ENCODE measurements at places on chromosomes 3 and 15.

DNA sequence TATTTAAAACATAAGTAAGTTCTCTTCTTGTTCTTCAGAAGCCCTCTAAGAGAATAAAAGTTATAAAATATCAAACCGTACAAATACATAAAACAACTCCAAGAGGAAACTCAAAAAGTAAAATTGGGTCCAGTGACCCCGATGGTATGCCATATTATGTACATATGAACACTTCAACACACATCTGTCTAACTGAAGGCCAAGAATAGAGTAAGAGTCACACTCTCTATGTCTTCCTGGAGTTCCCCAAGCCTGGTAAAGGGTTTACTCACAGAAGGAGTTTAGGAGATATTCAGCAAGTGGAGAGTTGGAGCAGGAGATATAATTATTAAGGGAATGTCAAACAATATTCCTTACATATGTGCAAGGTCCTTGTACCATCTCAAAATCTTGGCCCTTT, 101.3 kb upstream of the EIF1B start:
- no peak overlapping the region for H3K4me3 ChIP-seq
- no peak overlapping the region for H3K27ac ChIP-seq
- no peaks in the 10 kb centered on the region for H3K4me1 ChIP-seq
- no peaks in the 10 kb centered on the region for H3K36me3 ChIP-seq
- DNase-seq, result no peak

DNA sequence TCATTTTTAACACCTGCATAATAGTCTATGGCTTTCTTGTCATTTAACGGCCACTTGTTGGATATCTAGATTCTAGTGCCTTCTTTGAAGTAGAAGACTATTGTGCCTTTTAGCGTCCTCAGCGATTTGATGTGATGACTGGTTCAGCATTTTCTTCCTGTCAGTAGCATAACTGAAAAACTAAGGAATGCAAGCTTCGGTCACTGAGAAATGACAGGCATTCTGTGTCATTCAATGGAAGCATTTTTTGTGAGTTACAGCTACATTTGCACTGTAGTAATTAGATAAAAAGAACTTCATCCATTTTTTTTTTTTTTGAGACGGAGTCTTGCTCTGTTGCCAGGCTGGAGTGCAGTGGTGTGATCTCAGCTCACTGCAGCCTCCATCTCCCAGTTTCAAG, 10.3 kb downstream of the NEK11 start:
- peak overlapping the region; percentile 53 for H3K27ac ChIP-seq
- H3K27me3 ChIP-seq, result no peaks in the 10 kb centered on the region
- peaks cover 30% of the 10 kb centered on the region for H3K4me1 ChIP-seq

- H3K4me3 ChIP-seq, result no peak overlapping the region
- H3K27ac ChIP-seq, result no peak overlapping the region
- H3K4me1 ChIP-seq, result peaks cover 13% of the 10 kb centered on the region
- peaks cover 12% of the 10 kb centered on the region for H3K36me3 ChIP-seq
- DNase-seq, result no peak
Observed at GRCh38 chr15:39054128-39054732, 489.6 kb upstream of the RASGRP1 start.

DNA sequence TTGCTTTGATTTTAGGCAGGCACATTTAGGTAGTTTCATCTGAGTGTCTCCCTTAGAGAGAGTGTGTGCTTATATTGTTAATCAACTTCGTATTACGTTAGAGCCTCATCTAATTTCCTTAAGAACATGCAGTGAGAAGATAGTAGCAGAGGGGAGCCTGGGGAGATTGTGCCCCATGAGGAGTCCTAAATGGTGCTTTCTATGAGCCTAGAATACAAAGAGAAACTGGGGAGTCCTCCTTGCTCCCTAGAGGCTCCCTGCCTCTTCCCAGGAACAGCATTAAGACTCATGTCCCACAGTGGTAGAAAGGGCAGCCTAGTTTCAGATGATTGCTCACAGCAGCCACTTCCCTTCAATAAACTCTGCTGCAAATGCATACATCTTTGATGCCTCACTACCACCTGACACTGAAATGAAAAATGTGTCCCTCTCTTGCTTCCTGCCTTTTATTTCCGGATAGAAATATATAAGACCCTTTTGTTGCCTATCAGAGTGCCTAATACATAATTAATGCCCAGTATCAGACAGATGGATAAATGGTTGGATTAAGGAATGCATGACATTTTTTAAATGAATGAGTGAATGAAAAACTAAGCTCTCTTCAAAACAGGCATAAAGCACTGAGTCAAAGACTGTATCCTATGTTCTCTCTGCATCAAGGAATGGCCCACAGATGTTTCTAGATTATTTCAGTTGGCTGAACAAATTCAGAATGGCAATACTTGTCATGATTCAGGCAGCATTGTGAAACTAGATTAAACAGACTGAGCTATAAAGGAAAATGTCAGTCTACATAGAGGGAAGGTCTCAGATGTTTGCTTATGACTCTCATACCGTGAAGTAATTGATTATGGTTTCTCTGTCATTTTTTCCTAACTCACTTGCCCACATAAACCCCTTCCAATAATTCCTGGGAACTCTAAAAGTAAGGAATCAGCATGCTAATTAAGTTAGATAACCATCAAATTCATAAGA, 362.1 kb downstream of the LRRC3B start:
- H3K27ac ChIP-seq, result no peak overlapping the region
- no peaks in the 10 kb centered on the region for H3K36me3 ChIP-seq
- H3K4me3 ChIP-seq, result no peak overlapping the region
- no peak for DNase-seq

- H3K4me3 ChIP-seq, result peak overlapping the region; percentile 23
- no peaks in the 10 kb centered on the region for H3K27me3 ChIP-seq
- H3K4me1 ChIP-seq, result peaks cover 78% of the 10 kb centered on the region
- peak; percentile 96 for DNase-seq
- H3K27ac ChIP-seq, result peak overlapping the region; percentile 65
- peaks cover 5% of the 10 kb centered on the region for H3K36me3 ChIP-seq
Observed at GRCh38 chr3:31077021-31077601, 182.7 kb upstream of the GADL1 start.

GRCh38 chr15:72057548-72058091, 60.3 kb downstream of the MYO9A start:
- no peak overlapping the region for H3K27ac ChIP-seq
- H3K4me3 ChIP-seq, result no peak overlapping the region
- peaks cover 24% of the 10 kb centered on the region for H3K4me1 ChIP-seq
- no peak for DNase-seq
- H3K36me3 ChIP-seq, result peaks cover 12% of the 10 kb centered on the region
- peaks cover 2% of the 10 kb centered on the region for H3K27me3 ChIP-seq

- H3K27ac ChIP-seq, result no peak overlapping the region
- DNase-seq, result no peak
- no peaks in the 10 kb centered on the region for H3K36me3 ChIP-seq
- peaks cover 21% of the 10 kb centered on the region for H3K27me3 ChIP-seq
Observed at GRCh38 chr15:51051776-51052175, 42.9 kb downstream of the TNFAIP8L3 start.

GRCh38 chr3:74314696-74315095, 299.8 kb downstream of the CNTN3 start:
- peaks cover 19% of the 10 kb centered on the region for H3K4me1 ChIP-seq
- no peak overlapping the region for H3K4me3 ChIP-seq
- no peaks in the 10 kb centered on the region for H3K27me3 ChIP-seq
- H3K36me3 ChIP-seq, result peaks cover 15% of the 10 kb centered on the region
- H3K27ac ChIP-seq, result peak overlapping the region; percentile 23

DNA sequence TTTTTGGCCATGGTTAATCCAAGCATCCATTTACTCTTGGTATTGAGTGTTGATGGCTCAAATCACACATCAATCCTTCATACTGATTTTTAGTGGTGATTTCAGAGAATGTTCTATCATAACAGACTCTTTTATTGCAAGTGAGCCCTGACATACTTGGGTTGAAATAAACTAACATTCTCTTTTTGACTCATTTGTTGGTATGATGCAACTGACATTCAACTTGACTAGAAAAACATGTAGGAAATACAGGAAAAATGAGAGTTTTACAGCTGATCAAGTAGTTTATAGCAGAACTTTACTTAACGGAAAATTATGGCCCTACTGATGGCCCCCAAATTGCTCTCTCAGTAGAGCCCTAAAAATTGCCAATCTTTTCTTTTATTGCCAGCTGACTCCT, 173.9 kb upstream of the CD96 start:
- DNase-seq, result no peak
- peaks cover 36% of the 10 kb centered on the region for H3K4me1 ChIP-seq

DNA sequence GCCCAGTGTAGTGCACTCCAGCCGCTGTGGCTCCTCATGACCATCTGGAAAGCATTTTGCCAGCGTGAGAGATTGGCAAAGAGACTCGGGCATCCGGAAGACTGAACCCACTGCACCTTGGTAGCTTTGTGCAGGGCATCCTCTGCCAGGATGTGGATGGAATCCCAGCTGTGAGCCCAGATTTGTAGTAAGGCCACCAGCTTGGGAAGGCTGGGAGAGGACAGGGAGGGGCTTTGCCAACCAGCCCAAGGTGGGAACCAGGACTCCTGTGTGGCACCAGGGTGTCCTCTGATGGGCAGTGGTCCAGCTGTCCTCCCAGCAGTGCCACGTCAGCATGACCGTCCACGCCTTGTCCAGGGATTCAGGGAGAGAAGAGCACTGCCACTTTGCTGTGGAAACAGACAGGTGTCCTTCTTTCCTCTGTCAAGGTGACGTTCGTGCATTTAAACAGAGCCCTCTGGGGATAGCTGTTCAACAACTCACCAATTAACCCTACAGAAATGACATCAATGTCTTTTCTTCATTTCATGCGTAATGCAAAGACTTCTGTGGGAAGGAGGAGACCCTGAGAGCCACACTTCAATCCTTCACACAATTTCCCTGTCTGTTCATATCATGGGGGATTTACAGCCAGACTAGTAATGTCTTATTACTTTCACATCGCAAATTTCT, 19.1 kb downstream of the KLF15 start:
- no peak for DNase-seq
- H3K27me3 ChIP-seq, result peaks cover 21% of the 10 kb centered on the region
- no peaks in the 10 kb centered on the region for H3K36me3 ChIP-seq
- H3K4me1 ChIP-seq, result no peaks in the 10 kb centered on the region
- H3K27ac ChIP-seq, result no peak overlapping the region

- H3K27me3 ChIP-seq, result peaks cover 3% of the 10 kb centered on the region
- peaks cover 27% of the 10 kb centered on the region for H3K4me1 ChIP-seq
- H3K27ac ChIP-seq, result peak overlapping the region; percentile 48
- no peak for DNase-seq
Observed at GRCh38 chr15:25763331-25763751, 99.8 kb downstream of the ATP10A start.

DNA sequence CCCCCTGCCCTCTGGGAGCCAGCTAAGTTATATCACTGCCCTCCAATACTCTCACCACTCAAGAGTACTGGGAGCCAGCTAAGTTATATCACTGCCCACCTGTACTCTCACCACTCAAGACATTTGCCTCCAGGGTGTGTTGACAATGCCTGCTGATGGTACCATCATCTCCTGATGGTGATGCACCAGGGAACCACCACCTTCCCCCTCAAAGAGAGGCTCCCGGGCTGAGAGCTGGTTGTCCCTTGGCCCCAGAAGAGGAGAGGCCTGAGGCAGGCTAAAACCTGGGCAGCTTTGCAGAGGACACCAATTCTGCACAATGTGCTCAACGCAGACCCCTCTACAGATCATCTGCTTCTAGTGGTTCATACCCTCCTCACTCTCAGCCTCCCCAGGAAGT, 7.5 kb upstream of the HAPLN3 start:
- peaks cover 45% of the 10 kb centered on the region for H3K36me3 ChIP-seq
- H3K4me3 ChIP-seq, result no peak overlapping the region
- H3K27ac ChIP-seq, result no peak overlapping the region

DNA sequence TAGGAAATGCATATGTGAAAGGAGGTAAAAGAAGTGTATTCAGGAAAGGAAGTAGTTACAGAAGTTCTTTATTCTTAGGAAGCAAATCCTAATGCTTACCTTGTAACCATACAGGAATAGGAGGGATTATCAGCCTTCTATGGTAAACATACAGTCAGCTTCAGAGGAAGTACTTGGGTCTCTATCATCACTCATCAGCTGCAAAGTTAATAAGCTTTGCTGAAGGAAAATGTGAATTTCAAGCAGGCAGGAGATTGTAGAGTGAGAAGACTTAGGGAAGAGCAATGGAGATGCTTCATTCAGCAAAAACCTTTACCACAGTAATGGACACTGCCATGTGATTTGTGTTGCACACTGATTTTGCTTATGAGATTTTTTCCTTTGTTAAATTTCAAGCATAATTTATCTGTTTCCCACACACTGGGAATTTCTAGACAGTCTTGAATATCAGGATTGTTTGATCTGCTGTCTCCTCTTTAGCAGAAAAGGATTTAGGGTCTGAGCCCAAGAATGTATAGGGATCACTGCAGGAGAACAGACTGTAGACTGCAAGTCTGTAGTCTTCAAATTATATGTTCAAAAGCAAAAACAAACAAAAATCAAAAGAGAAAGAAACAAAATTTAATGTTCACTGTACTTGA, 150.8 kb downstream of the ZNF609 start:
- no peaks in the 10 kb centered on the region for H3K27me3 ChIP-seq
- peaks cover 8% of the 10 kb centered on the region for H3K4me1 ChIP-seq
- H3K4me3 ChIP-seq, result no peak overlapping the region
- DNase-seq, result no peak
- no peaks in the 10 kb centered on the region for H3K36me3 ChIP-seq
- peak overlapping the region; percentile 17 for H3K27ac ChIP-seq

DNA sequence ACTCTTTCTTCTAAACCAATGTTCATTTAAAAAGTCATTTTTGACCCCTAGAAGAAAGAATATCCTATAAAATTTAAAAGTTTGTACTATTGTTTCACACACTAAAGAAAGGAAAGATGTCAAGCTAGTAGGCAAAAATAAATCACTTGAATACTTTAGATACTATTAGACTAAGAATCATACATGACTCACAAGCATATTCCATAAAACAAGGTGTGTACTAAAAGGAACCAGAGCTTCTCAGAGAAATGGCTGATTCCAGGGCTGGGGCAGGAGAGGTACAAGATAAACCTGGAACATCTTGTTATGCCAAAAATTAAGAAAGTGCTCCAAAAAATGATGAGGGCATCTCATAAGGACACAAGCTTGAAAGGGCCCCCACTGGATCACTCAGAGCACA, 8.7 kb downstream of the DLG1 start:
- H3K27ac ChIP-seq, result peak overlapping the region; percentile 68
- peaks cover 35% of the 10 kb centered on the region for H3K36me3 ChIP-seq
- peak overlapping the region; percentile 43 for H3K4me3 ChIP-seq
- peaks cover 54% of the 10 kb centered on the region for H3K4me1 ChIP-seq
- DNase-seq, result no peak

DNA sequence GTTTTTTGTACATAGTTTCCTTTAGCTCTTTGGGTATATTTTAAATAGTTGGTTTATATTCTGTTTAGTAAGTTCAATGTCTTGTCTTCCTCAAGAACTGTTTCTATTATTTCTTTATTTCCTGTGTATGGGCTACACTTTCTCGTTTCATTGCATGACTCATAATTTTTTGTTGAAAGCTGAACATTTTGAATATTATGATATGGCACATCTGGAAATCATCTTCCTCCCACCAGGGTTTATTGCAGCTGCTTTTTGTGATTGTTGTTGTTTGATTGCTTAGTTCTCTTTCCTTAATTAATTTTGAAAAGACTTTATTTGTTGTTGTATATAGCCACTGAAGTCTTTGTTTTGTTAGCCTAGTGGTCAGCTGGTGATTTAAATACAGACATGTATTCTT, 43.8 kb downstream of the LSM3 start:
- H3K4me1 ChIP-seq, result peaks cover 58% of the 10 kb centered on the region
- no peak for DNase-seq
- H3K4me3 ChIP-seq, result no peak overlapping the region
- peaks cover 31% of the 10 kb centered on the region for H3K36me3 ChIP-seq

Data from HFFc6 (cell line).